ENCODE measurements at places on chromosomes 12 and 14. TPM values are rescaled to one million over a fixed set of nuclear protein-coding genes. Genes with fewer than 3 reads are reported as not detected.
A peak's percentile ranks its signal among the peaks of the same experiment; 100 is the strongest.

GRCh38 chr12:1439687-1440086 is 154.7 kb downstream of the FBXL14 start:
- DNase-seq: no peak

- DNase-seq: no peak
Observed at GRCh38 chr14:64772397-64772950, 68.2 kb downstream of the PLEKHG3 start.

- DNase-seq: no peak
Observed at GRCh38 chr12:24835377-24835776, 113.5 kb downstream of the BCAT1 start.

LRTM2 gene
- total RNA-seq: not detected

HOXC9 gene
- total RNA-seq: 14.6 TPM

TPPP2 gene
- total RNA-seq: 2.8 TPM

OVCH1 gene
- total RNA-seq: 0.24 TPM

GRCh38 chr14:104140463-104141331 is 2.3 kb downstream of the KIF26A start:
- DNase-seq: peak; percentile 5

DNA sequence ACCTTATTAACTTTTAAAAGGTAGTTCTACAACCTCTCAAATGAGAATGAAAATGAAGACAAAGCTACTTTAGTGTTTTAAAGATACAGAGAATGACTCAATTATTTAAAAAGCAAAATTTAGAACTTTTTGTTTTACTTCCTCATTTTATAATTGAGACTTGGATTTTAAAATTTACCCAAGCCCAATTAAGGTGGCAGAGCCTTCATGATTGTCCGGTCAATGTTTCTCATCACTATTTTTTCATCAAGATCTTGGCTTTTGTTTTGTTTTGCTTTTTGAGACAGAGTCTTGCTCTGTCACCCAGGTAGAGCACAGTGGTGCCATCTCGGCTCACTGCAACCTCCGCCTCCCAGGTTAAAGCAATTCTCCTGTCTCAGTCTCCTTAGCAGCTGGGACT is 32.7 kb downstream of the PPP4R3A start:
- DNase-seq: no peak

- DNase-seq: no peak
Observed at GRCh38 chr12:97968641-97969197, 506.1 kb downstream of the RMST start.

- DNase-seq: no peak
Observed at GRCh38 chr12:128734371-128734770, 89.4 kb downstream of the SLC15A4 start.

DNA sequence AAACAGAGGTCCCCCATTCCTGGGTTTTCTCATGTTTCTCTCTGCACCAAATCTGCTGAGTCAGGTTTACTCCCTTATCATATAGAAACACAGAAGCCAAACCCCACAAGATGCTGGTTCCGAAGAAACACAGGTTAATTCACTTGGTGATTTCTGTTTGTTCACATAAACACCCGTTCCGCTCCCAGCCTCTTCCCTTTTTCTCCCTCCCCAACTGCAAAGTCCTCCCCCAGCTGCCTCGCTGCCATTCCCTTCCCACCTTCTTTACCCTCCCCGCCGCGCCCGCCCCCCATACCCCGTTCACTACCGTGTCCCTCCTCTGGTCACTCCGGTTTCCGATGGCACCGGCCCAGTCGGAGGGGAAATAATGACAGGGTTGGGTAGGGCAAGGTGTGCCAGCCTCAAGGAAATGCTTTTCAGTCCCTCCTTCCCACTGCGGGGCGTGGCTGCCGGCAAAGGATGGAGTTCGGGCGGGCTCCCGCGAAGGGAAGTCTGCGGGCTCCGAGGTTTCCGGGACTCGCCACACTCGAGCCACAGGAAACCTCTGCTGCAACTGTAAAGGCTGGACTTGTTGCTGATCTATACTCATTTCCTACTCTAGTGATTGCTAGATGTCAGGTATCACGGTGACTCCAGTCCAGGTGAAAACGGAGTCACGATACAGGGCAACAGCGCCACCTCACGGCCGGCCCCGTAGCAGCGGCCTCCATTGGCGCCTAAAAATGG is at the start of gene STYK1:
Gene STYK1 (minus strand): TSS at position 394 of the 726 bp plus-strand sequence. CDS start 39,434 bp downstream, outside the sequence.
- peak; percentile 64 for DNase-seq

GRCh38 chr12:1533602-1534304 is 60.6 kb downstream of the FBXL14 start:
- DNase-seq: no peak

- no peak for DNase-seq
Observed at GRCh38 chr12:82456633-82457032, 98.3 kb downstream of the METTL25 start.

- DNase-seq: no peak
Observed at GRCh38 chr12:80443974-80444666, at the start of gene PTPRQ. Gene PTPRQ, plus strand, starts transcription at chr12:80444235. Its CDS starts 111 bp downstream, at chr12:80444346.

DNA sequence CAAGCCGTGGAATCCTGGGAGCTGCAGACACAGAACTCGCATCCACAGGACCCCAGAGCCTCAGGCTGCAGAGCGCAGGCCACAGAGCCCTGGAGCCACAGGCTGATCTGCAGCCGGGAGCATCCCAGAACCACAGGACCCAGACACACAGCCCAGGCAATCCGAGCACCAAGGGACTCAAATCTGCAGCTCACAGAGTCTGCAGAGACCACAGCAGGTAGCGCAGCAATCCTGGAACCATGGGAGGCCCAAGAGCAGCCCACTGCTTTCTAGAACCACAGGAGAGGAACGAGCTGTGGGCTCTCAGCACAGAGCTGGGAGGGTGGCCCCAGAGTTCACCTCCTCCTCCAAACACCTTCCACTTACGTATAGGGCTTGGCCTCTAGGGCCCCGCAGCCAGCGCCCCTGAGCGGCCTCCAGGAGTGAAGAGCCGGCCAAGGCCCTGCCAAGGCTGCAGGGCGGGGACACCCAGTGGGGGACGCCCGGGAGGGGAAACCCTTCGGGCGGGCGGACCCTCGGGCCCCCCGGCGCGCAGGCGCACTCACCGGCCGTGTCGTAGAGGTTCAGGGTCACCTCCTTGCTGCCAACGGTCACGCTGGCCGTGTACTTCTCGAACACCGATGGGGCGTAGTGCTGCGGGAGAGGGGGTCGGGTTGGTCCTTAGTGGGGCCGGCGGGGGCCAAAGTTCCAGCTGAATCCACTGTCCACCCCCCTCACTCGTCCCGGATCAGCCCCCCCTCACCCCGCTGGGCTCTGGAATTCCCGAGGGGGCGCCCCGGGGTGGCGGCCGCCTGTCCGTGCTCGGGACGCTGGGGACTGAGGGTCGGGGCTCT is 665 bp downstream of the RHOF start:
- no peak for DNase-seq

DNA sequence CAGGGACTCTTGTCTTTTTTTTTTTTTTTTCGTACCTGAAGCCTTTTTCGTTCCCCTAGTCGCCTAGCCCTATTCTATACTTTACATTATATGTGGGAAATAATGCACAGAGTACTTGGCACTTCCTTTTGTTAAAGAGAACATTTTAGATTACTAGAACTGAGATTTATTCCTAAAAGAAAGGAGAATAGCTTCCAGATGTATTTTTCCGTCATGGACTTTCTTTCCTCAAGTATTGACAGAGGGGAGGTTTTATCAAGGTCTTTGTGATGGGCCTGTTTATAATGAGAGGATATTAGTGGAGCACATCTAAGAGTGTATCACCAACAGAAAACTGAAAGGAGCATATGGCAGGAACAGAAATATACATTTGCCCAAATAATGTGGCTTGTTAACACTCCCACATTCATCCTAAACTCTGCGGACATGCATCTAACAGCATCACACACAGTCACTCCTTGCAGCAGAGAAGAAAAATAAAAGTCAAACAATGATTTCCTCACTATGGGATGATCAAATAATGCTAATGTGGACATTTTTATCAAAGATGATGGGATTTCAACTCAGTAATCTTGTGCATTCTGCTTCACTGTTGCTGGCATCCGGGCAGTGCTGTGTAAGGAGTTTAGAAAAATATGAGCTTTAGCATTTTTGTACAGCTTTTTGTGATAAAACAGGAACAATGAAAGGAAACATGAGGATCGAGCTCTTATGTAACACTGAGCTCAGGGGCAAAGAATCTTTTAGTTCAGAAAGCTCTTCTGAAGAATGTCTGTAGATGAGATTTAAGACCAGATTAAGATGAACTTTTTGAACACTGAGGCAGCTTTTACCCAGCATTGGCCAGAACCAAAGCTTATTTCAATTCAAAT is 183.1 kb downstream of the EGLN3 start:
- no peak for DNase-seq

CPM gene
- 6.6 TPM for total RNA-seq

- no peak for DNase-seq
Observed at GRCh38 chr12:108629824-108630476, 3.7 kb downstream of the SELPLG start.

DNA sequence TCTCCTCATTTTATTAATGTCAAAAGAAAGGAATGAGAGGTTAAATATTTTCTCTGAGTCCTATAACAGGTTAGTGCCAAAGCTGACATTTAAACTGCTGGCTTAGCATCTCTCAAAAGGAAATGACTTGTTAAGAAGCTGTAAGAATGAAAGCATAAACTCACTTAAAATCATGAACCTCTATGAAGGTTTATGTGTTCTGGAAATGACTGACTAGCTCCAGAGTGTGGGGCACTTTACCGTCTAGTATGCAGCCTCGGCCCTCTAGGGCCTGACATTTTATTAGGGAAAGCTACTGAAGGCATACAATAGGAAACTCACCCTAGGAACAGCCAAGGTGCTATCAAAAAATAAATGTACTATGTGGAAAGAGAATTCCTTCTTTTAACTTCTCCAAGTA is 35.1 kb downstream of the SPX start:
- no peak for DNase-seq

SERPINA10 gene
- not detected for total RNA-seq

GRCh38 chr12:5973461-5974115 is 28.5 kb upstream of the ANO2 start:
- no peak for DNase-seq

BEGAIN gene
- total RNA-seq: 0.81 TPM

DNA sequence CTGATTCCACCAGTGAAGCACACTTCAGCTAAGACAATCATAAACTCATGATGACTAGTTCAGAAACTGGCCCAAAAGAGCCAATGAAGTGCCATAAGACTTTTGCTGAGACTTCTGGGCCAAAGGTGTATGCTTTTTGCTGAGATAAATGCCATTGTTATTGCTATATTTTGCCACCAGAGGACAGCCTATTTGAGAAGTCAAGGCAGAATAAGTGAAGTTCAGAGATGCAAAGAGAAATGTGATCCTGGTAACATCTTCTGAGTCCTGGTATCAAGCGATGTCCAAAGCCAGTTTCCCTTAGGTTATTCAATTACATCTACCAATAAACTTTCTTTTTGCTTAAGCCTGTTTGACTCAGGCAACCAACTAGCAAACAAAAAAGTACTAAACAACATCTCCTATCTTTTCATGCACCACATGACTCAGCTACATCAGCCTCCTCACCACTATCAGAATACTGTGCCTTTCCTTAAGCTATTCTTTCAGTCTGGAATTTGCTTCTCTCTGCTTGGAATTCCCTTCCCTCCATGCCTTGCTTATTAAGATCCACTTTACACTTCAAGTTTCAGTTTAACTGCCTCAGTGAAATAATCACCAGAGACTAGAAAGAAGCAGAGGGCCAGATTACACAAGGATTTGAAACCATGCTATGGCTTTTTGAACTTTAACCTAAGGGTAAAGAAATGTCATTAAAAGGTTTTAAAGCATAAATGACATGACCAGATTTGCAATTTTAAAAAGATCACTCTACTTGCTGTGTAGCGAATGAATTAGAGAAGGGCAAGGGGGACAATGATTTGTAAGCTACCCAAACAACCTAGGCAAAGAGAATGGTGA is 14.0 kb downstream of the CRY1 start:
- DNase-seq: no peak

DNA sequence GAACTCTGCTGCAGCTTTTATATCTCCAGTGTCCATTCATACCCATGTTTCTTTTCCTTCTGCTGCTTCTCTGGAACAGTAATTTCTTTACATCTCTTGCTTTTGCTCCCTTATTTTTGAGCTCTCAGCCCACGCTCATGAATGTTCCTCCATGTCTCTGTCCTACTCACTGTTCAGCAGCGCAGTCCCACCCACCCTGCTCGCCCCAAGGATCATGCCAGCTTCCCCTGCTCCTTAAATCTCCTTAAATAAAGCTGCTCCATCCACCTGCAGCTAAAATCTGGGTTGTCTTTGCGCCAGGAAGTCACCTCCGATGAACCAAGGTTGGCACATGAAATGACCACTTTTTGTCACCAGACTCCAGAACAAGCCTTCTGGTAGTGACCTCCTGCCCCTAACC is 201.1 kb upstream of the RGS6 start:
- DNase-seq: no peak

- no peak for DNase-seq
Observed at GRCh38 chr12:25651931-25652330, 98.8 kb upstream of the LMNTD1 start.

FAM222A gene
- 1.8 TPM for total RNA-seq

GRCh38 chr12:91988086-91988923 is 157.3 kb downstream of the BTG1 start:
- no peak for DNase-seq

DNA sequence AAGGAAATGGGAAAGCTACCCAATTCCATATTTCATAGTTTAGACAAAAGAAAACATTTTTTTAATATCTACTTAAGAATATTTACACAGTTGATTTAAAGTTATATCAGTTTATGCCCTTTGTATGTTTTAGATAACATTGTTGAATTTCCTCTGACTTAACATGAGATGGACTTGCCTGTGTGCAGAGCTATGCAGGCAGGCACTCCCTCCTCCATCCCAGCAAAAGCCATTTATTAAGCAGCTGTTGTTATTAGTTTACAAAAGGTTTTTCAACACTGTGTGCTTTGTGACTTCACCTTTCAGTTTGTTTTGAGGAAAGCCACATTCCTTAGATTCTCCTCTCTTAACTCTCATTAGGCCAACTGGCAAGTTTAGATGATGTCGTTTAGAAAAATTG is 337.5 kb upstream of the PDE3A start:
- no peak for DNase-seq

LRRIQ1 gene
- total RNA-seq: 0.08 TPM

PLEK2 gene
- total RNA-seq: not detected

DNA sequence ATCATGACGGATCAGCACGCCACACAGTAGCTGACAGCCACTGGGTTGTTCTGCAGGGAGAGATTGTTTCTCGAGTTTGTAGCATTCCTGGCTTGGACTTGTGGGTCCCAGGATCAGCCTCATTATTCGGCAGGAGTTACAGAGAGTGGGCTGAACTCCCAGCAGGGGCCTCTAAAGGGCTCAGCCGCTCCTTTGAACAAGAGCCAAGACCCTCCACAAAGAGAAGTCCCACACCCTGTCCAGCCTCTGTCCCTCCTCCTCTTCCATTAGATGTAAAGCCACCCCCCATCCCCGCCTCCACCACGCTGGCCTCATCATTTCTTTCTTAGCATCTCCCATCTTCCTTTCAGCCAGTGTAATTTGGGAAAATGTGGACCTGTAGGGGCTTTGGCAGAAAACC is 96.7 kb upstream of the HSPB8 start:
- DNase-seq: no peak

DNA sequence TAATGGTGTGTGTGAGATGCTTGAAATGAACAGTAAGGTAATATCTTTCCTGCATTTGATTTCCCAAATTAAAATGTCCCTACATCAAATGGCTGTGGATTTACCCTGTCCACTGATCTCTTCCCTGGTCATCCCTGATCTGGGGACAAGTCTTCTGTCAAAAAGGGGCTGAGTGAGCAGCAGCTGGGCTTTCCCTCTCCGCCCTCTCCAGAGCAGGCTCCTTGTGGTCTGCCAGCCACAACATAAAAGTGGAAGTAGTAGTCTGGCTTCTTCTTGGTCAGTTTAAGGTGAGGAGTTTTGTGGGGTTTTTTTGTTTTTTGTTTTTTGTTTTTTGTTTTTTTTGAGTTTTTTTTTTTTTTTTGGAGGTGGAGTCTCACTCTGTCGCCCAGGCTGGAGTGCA is 25.2 kb upstream of the PLXNC1 start:
- no peak for DNase-seq

KRT72 gene
- not detected for total RNA-seq
